ENCODE measurements at places on chromosomes 6 and 20.

GRCh38 chr6:148081076-148081475 is 261.6 kb upstream of the SASH1 start:
- DNase-seq = peak; percentile 81

GRCh38 chr6:9704989-9705388 is 709.9 kb downstream of the TFAP2A start:
- no peak for DNase-seq

DNA sequence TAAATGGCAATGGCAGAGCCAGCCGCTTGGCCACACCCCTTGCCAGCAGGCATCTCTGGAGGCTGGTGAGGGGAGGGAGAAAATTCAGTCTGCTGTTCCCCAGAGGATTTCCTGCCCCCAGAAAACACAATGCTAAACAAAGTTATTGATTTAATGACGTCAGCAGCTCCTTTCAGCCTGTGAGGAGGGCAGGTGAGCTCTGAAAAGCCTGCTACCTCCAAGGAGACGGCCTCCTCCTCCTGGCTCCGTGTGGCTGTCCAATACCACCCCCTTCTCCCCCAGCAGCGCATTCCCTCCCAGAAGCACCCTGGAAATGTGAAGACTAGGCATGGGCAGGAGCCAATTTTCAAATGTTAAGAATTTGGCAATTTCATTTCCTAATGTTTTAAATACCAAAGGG is 393.1 kb downstream of the ZFAND3 start:
- peak; percentile 58 for DNase-seq

GRCh38 chr20:11838076-11838636 is 79.5 kb upstream of the BTBD3 start:
- DNase-seq = no peak

GRCh38 chr20:50710492-50711063 is 19.2 kb upstream of the RIPOR3 start:
- no peak for DNase-seq

DNA sequence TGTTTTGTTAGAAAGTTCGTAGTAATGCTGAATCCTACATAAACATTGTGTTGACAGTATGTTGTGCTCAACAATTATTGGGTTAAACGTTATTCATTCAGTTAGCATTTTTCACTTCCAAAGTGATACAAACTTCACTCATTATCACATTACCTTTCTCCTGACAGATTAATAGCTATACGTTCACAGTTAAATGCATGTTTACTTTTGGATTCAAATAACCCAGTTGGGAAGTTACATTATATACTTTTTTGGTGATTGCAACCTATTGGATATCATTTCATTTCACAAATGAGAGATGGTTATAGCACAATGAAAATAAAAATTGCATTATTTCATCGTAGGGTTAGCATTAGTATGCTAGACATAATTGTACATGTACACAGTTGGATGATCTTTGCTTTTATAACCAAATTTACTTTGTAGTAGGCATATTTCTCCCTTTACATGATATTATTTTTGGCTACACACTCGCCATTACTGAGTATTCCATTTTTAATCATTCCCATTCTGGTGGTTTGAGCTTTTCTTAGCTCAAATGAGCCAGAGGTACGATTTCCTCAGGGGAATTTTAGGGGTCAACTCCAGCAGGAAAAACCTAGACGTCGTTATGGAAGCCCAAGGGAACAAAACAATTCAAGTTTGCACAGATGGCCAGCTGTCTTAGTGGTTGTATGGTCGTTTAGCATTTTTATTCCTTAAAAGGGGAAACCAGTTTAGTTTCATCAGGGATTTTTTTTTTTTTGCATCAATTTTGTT is 2.1 kb upstream of the HIVEP1 start:
- peak; percentile 21 for DNase-seq

- DNase-seq = no peak
Measured at GRCh38 chr6:88481519-88481918, 315.4 kb upstream of the CNR1 start.

- DNase-seq = no peak
Measured at GRCh38 chr6:170062209-170062914, 228.5 kb downstream of the DLL1 start.

DNA sequence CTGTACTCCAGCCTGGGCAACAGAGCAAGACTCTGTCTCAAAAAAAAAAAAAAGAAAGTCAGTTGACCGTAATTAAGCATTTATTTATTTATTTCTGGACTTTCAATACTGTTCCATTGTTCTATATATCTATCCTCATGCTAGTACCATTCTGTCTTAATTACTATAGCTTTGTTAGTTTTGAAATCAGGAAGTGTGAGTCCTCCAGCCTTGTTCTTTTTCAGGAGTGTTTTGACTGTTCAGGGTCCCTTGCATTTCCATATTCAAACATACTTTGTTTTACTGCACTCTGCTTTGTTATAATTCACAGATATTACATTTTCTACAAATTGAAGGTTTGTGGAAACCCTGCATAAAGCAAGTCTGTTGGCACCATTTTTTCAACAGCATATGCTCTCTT is 36.7 kb upstream of the ASXL1 start:
- DNase-seq = no peak

GRCh38 chr6:5130135-5130866 is 45.2 kb downstream of the PPP1R3G start:
- DNase-seq = no peak

GRCh38 chr6:122495612-122496011 is 24.0 kb upstream of the SERINC1 start:
- DNase-seq = no peak

DNA sequence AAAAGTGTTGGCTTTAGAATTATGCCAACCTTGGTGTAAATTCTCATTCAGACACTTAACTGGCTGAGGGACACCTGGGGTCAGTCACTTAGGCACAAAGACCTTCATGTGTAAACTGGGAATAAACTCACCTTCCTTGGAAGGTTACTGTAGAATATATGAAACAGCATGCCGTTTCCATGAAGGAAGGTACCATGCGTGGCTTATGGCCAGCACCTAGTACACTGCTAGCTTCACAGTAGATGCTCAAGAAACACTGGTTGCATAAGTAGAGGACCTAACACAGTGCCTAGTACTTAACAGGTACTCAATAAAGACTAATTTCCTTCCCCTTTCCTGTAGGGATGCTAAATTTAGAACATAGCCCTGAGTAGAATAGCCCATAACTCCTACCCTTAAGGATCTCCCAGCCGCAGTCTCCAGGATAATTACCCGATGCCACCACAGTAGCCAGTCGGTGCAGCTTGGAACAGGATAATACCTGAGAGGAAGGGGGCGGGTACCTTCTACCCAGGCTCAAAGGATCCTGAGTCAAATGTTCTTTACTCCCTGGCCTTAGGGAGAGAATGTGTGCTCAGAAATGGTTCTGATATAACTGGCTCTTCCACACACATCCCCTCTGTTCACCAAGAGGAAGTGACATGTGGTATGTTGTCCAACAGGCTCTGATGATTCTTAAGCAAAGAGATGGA is 3.6 kb downstream of the BCL2L1 start:
- DNase-seq = no peak

DNA sequence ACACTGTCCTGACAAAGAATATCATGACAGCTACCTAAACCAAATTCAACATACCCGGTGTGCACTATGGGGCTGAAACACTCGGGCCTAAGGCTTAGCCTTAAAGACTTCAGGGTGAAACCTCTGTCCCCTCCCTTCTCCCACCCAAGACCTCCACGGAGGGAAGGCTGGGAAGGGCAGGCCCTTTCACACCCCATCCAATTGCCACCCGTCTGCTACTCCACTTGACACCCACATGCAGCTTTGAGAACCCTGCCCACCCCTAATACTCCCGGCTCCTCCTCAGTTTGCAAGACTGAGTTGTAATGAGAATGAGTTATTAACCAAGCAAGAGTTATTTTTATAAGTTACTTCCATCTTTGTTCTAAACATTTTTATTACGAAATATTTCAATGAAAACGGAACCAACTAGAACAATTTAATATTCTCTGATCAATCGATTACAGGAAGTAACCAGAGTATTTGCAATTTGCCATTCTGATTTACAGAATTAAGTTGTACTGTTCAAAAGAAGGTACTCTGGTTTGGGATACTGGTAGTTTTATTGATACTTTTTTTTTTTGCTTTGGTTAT is 3.7 kb downstream of the TAF4 start:
- no peak for DNase-seq
